CD4-positive, alpha-beta T cell treated with Interleukin-2 at 100 ng/mL for 4 hours (primary cell): ENCODE measurements at places on chromosomes 6 and 20.
A peak's percentile ranks its signal among the peaks of the same experiment; 100 is the strongest.

DNA sequence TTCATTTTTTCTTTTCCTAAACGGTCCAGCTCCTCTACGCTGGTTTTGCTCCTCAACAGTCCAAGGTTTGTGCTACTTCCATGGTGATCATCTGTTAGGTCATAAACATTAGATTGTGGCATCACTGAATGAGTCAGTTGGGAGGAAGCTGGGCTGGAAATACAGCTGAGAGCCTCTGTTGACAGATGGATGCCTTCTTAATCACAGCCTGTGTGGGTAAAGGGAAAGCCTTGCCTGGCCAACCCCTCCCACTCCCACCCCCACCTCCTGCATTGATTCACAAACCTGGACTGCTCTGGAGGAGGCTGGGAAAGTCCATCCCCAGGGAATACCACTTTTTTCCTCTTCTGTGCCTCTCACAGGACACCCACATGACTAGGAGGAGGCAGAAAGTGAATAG, 180.6 kb upstream of the CCN2 start:
- no peak for DNase-seq

DNA sequence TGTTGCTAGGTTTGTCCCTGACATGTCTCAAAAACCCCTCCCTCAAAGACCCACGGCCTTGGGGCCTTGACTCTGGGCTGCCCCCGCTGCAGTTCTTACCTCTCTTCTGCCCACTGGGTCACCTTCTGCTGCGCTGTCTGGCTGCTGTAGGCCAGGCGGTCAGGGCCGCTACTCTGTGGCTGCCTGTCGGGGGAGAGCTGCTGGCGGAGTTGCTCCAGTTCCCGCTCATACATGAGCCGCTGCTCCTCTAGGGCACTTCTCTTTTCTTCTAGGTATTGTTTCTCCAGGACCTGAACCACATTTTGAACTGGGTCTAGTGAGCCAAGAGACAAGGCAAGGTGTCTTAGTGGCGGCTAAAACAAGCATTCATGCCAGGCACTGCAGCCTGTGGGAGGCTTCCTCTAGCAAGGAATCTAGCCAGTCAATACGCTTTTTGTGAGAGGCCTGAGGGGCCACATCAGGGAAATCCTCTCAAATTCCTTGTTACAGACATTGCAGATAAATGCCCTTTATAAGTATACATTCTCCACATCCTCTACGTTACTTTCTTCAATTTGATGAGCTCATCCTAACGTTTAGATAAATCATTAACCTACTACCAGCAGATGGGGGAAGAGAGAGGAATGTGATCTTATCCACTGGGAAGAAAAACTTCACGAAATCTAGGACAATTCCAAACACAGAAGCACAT, 110.3 kb upstream of the NUP153 start:
- DNase-seq = no peak

GRCh38 chr6:105802703-105803102, 283.4 kb upstream of the PRDM1 start:
- DNase-seq = no peak

DNA sequence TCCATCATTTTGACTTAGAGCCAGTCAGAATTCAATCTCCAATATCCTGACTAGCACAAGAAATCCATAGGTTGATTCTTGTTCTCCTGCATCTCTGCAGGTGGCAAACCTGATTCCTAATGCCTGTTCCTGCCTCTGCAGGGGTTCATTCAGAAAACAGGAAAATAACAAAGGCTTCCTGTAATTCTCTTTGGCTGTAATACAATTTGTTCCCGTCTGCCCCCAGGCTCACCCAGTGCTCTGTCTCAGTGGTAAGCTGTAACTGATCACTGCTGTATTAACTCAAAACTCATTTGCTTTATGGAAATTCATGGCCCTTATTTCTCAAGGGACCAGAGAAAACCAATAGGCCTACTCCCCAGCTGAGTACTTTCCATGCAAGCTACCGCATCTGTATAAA, 88.6 kb downstream of the OPRM1 start:
- DNase-seq = no peak

DNA sequence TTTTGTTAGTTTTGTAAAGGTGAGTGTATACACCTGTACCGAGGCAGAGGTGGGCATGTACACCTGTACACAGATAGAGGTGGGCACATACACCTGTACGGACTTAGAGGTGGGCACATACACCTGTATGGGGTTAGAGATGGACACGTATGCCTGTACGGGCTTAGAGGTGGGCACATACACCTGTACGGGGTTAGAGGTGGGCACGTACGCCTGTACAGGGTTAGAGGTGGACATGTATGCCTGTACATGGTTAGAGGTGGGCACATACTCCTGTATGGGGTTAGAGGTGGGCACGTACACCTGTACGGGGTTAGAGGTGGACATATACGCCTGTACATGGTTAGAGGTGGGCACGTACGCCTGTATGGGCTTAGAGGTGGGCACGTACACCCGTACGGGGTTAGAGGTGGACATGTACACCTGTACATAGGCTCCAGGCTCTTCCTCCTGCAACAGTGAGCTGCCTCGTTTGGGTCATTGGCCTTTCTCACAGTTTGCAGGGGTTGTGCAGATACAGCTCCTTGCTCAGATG, 63.7 kb downstream of the PHACTR3 start:
- DNase-seq = no peak

GRCh38 chr6:82057846-82058554, 189.5 kb downstream of the IBTK start:
- DNase-seq = no peak

GRCh38 chr6:170446841-170447560, 106.1 kb downstream of the PSMB1 start:
- no peak for DNase-seq

- DNase-seq = no peak
Measured at GRCh38 chr6:32085759-32086459, 23.2 kb downstream of the TNXB start.

GRCh38 chr6:101296169-101296960, 97.1 kb upstream of the GRIK2 start:
- no peak for DNase-seq

GRCh38 chr6:46184114-46184513, 13.3 kb upstream of the ENPP5 start:
- no peak for DNase-seq

DNA sequence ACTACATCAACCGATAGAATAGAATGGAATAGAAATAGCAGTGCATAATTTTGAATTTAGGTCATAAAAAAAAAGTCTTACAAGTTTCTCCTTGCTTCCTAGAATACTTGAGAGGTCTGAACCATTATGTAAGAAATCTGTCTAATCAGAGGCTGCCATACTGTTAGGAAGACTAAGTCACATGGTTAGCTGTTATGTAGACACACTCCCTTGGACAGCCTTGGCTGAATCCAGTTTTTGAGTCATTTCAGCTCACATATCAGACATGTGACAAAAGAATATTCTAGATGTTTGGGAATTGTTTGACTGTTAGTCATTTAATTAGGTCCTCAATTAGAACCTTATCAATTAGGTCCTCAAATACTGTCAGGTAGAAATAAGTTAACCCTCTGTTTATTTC, 1601.4 kb downstream of the GRIK2 start:
- no peak for DNase-seq

DNA sequence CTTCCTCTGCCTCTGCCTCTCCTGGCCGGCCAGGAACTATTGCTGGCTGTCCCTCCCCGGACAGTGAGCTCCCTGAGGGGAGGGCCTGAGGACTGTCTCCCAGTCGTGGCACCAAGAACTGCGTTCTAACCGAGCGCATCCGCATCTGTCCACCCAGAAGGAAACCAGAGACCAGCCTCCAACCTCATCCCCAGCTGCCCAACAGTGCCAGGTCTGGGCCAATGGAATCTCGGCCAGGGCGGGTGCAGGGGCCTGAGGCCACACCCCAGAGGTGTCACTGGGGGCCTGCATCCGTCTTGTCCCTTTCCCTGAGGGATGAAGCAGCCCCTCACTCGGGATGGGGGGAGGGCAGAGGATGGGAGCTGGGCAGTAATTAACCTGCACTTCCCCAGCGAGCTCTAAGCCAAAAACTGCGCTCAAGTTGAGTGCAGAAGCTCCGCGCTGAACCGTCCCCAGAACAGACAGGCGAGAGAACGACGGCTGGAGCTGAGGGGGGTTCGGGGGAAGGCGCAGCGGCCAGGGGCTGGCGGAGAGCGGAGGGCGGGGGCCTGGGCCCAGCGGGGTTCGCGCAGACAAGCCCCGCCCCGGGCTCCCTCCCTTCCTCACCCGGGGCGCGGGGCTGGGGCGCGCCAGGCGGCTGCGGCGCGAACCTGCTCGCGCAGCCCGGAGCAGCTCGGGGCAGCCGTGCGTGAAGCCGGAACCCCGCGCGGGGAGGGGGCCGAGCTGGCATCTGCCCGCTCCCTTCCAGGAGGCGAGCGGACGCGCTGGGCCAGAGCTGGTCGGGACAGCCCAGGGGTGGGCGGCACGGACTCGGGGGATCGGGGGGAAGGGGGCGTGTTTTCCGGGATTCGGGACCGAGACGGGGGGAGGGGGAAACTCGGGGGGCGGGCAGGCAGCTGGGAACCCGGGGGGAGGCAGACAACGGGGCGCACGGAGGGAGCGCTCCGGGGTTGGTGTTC, 1.4 kb downstream of the TFEB start:
- DNase-seq = peak; percentile 63

DNA sequence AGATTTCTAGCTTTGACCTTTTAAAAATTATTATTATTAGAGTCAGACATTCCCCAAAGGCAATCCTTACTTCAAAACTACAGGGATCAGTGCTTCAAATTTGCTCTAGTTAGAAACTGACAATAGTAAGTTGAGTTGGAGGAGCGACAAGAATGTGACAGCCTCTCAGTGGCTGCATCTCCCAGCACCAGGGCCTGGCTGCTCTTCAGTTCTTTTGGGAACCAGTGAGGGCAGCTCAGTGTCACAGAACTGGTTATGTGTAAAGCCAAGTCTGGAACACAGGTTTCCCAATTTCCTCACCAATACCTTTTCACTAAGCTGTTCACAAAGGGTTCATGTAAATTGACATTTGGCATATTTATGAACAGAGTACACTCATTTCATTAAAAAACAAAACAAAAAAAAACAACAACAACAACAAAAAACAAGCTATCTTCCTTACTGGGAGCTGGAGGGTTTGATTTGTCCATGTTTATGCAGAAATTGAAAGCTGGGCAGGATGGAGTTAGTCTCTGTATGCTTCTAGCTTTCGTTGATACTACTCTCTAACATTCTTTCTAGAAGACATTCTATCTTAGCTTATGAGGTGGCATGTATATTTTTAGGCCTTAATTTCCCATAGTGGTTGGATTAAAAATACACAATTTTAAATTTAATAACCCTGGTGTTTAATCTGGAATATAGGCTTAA, 95.0 kb downstream of the SAMD5 start:
- no peak for DNase-seq

- DNase-seq = no peak
Measured at GRCh38 chr6:160774399-160774798, 72.4 kb downstream of the PLG start.

DNA sequence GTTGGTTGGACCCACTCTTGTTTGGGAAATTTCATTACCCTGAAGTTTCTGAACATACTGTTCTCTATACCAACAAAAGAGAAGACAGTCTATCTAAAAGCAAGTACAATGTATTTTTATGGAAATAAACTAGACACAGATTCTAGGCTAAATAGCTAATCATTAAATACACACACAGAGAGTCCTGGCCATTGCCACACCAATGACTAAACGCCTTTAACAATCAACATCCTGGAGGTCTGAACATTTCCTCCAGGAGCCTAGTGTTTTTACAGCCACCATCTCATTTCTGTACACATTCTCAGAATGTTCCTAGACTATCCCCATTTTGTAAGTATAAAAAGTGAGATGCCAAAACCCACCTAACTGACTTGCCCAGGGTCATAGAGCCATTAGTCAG, 141.6 kb upstream of the RREB1 start:
- DNase-seq = no peak

- DNase-seq = no peak
Measured at GRCh38 chr6:143844006-143844405, 868 bp downstream of the LTV1 start.

DNA sequence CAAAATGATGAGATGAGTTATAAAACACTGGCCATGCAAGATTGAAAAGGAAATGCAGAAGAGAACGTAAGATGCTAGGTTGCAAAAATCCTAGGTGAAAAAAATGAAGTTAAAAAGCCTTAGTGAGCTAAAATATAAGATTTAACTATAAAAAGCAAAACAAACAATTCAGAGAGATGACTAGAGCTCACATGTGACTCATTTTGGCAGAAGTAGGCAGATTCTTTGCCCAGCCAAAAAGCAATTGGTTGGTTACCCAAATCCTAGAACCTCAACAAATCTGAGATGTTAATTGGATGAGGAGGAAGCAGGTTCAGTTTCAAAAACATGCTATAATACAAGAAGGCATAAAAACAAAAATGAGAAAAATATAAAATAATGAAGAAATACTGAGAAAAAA, 249.1 kb downstream of the OGFRL1 start:
- DNase-seq = no peak

- no peak for DNase-seq
Measured at GRCh38 chr6:75418233-75418632, 75.4 kb downstream of the FILIP1 start.

DNA sequence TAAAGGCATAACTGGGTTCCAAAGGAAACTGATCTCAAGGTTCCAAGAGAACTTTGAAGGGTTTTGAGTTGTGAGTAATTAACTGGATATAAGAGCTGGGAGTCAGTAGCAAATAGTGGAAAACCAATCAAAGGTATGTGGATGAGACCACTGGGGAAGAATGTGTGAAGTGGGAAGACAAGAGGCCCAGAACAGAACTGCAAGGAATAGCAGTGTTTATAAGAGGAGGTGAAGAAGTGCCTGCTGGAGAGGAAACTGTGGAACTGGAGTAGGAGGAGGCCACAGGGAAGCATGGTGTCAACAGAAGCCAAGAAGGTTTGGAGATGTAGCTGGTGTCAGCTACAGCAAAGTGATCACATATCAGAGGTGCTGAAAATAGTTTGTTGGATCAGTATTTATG, 18.7 kb upstream of the HDAC2 start:
- no peak for DNase-seq

DNA sequence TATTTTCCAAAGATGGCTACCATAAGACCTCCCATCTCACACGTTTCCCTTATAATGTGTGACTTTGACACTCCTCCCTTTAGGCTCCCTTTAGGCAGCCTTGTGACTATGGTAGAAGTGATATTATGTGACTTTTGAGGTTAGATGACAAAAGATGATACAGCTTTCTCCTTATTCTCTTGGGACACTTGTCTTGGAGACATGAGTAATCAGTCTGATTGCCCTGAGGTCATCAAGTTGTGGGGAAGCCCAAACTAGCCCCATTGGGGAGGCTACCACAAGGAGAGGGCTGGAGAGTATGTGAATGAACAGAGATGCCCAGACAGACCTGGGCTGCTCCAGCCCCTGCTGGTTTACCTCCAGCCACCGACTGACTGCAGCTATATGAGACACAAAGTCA, 10.6 kb upstream of the DLK2 start:
- no peak for DNase-seq

GRCh38 chr6:144265390-144265789, 19.7 kb upstream of the UTRN start:
- no peak for DNase-seq
